ENCODE measurements at places on chromosomes 12 and 14.

- no peak for DNase-seq
Observed at GRCh38 chr12:3437986-3438385, 53.0 kb upstream of the PRMT8 start.

DNA sequence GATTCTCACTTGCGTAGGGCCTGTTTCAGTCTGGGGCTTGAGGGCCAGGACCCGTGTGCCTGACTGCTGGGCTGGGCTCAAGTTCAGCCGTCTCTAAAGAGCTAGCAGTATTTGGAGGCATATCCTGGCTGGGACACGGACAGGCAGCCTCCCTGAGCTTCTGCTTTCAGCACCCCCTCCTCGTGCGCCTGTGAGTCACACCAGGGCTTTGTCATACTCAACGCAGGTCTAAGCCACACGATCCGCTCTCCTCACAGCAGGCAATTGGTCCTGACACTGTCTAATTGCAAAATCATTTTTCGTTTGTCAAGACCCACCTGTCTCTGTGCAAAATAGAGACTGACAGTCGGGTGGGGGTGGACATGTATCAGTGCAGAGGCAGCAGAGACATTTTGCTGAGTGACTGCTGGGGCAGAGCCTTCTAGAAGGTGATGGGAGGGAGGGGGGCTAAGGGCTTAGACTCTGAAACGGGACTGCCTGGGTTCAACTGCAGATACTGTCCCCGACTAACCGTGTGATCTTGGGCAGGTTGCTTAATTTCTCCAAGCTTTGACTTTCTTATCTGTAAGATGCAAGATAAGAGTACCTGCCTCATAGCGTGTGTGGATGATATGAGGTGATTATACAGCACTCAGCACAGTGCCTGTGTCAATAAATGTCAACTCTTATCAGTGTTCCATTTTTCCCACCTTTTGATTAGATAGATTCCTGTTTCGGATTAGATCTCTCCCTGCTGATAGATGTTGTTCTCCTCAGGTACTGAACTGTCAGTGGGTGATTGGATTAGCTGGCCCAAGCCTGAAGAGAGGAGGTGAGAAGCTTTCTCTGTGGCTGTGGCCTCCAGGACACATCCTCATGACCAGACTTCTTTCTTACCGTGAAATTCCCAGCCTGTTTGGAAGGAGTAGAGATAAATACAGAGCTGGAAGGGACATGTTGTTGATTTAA lies 53.1 kb downstream of the KCNA1 start:
- DNase-seq: no peak

DNA sequence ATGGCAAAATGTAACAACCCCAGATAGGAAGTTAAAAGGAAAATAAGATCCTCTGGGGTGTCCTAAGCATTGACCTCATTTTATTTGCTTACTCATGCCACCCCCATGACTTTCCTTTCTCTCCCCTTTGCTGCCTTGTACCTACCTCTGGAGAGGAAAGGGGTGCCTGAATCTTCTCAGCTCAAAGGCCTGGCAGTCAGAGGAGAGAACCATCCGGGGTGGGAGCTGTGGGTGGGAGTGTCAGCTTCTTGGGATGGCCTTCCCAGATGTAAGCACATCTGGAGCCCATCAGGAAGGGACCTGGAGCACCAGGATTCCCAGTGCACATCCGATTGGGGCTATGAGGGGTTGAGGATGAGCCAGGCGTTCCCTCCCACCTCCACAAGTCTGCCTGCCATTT lies 5.2 kb upstream of the ITGA5 start:
- no peak for DNase-seq

GRCh38 chr12:6955108-6956020 lies 4.2 kb downstream of the PTPN6 start:
- DNase-seq: no peak

- no peak for DNase-seq
Observed at GRCh38 chr14:98177551-98177950, 1094.4 kb downstream of the BCL11B start.

- DNase-seq: peak; percentile 42
Observed at GRCh38 chr12:112419297-112420133, 768 bp downstream of the PTPN11 start.

DNA sequence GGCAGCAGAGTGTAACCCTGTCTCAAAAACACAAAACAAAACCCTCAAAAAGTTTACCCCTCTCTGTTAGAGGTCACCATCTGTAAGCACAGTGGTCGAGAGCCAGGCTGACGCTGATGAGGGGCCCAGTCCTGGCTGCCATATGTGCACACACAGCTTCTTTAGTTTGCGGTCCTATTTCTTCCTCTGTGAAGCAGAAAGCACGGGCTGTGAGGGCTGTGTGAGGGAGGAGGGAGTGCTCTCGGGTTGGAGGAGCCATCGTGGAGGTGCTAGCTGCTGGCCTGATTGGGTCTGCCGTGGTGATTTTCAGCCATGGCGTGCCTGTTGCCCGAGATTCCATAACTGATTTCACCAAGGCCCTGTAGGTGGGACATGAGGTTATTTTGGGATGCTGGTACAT lies 3.5 kb downstream of the ULK1 start:
- no peak for DNase-seq

- no peak for DNase-seq
Observed at GRCh38 chr12:27953817-27954216, 18.7 kb downstream of the PTHLH start.

GRCh38 chr14:87080146-87080545 lies 912.8 kb downstream of the GALC start:
- no peak for DNase-seq

DNA sequence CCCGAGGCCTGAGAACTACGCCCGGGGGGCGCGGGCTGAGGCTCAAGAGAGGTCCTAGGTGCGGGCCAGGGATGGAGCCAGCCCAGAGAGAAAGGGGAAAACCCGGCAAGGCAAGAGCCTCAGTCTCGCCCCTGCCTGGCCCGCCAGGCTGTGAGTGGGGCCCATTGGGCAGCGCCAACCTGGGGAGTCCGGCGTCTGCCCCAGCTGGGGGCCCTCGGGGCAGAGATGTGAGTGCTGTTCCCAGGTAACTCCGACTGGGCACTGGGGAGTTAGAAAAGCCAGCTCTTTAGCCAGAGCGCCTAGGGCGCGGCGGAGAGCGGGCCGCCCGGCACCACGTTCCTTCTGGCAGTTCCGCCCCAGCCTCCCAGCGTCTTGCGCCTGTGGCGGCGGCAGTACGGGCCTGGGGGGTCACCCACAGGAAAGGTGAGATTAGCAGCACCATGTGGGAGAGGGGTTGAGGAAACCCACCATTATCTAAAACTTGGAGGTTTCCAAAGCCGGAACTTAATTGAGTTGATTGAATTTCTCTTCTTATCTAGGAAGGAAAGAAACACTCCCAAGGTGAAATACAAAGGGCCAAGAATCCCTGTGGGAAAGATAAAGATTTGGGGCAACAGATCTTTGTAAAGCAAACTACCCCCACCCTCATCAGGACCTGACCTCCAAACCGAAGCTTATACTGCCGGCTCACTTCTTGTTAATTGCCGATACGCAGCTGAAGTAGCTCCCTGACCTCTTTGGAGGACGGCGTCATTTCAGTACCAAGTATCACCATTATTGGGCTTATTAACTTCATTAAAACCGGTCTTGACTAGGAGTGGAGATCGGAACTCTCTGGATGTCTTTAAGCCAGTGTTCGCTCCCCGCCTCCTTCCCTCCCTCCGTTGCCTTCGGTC lies 11.6 kb downstream of the OTX2 start:
- DNase-seq: no peak

DNA sequence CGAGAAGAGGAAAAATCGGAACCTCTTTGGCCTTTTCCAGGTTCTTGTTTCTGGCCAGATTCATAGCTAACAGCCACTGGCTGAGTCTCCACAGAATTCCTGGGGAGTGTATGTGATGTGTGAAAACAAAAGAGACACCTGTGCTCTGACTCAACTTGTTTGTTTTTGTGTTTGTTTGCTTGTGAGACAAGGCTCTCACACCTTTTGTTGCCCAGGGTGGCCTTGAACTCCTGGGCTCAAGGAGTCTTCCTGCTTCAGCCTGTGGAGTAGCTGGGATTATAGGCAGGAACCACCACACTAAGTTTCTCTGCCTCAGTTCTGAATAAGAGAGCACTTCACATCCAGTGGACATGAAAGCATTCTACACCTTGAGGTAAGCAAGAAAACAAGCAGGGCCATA lies 22.7 kb downstream of the MFAP5 start:
- no peak for DNase-seq

DNA sequence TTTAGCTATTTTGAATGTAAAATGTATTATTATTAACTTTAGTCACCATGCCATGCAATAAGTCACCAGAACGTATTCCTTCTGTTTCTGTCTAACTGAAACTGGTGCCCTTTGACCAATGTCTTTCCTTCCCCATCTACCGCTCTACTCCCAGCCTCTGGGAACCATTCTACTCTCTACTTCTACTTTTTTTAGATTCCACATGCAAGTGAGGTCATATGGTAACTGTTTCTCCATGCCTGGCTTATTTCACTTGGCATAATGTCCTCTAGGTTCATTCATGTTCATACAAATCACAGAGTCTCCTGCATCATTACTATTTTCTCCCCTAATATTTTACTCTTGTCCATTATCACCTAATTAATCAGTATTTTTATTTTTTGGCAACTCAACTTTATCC lies 160.1 kb downstream of the TMX1 start:
- no peak for DNase-seq

DNA sequence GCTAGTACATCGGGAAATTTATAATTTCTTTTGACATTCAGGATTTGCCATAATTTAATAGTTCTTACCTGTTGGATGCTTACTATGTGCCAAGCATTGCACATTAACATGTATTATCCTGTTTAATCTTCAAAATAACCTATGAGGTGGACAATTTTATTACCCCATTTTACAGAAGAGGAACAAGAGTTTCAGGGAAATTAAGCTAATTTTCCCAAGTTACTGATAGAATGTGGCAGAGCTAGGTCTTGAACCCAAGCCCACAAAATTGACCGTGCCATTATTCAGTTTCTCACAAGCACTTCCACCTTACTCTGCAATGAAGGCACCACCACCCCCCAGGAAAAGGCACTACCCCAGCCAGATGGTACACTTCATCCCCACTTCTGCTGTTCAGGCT lies 161.1 kb upstream of the PLEKHG7 start:
- DNase-seq: no peak

DNA sequence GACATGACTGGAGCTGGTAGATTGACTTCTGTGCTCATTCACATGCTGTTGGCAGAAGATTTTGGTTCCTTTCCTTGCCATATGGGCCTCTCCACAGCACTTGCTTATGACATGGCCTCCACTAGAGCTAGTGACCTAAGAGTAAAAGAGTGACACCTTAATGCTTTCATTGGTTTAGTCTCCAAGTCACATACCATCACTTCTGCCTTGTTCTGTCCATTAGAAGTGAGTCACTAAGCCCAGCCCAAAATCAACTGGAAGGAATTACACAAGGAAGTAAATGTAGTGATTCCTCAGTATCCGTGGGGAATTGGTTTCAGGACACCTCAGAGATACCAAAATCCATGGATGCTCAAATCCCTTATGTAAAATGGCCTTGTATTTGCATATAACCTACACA lies 81.3 kb downstream of the PPHLN1 start:
- DNase-seq: no peak

- DNase-seq: no peak
Observed at GRCh38 chr14:71049435-71050133, 142.3 kb downstream of the PCNX1 start.

GRCh38 chr14:57897144-57897748 lies 31.4 kb upstream of the SLC35F4 start:
- DNase-seq: peak; percentile 34

DNA sequence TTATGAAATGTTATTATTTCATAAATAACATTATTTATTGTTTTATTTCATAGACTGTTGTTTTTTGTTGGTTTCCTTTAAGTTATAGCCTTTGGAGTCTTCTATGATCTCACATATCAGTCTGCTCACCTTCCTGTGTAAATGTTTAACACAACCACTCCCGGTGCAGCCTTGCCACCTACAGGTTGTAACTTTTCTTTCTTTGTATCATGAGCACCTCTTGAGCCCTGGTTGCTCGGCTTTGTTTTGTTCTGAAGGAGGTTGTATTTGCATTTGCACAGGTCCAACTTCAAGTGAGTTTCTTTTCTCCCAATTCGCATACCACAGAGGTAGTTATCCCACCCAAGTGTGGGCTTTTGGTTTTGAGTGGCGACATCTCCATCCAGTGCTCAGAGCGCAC lies 121.4 kb downstream of the SLC15A4 start:
- DNase-seq: no peak

- peak; percentile 6 for DNase-seq
Observed at GRCh38 chr14:60092526-60092920, 800 bp downstream of the PCNX4 start.

GRCh38 chr12:12505544-12506495 lies 56.8 kb downstream of the DUSP16 start:
- DNase-seq: no peak

DNA sequence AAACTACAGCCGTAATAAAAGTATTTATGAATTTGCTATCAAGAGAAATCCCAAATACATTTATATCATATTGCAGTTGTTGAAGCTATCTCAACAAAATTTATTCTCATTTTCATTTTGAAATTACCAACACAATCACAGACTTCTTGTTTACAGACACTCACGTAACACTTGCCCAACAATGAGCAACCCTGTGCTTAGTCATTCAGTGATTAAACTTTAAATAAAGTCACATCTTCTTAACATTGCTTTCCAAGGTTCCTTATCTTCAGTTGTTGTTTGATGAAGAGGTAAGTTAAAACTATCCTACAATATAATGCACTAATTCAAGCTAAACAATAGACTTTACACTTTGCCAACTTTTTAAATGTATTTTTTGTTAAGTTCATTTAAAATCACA lies 601.8 kb downstream of the SLC16A7 start:
- no peak for DNase-seq

- no peak for DNase-seq
Observed at GRCh38 chr12:75270157-75270556, 60.0 kb downstream of the CAPS2 start.

DNA sequence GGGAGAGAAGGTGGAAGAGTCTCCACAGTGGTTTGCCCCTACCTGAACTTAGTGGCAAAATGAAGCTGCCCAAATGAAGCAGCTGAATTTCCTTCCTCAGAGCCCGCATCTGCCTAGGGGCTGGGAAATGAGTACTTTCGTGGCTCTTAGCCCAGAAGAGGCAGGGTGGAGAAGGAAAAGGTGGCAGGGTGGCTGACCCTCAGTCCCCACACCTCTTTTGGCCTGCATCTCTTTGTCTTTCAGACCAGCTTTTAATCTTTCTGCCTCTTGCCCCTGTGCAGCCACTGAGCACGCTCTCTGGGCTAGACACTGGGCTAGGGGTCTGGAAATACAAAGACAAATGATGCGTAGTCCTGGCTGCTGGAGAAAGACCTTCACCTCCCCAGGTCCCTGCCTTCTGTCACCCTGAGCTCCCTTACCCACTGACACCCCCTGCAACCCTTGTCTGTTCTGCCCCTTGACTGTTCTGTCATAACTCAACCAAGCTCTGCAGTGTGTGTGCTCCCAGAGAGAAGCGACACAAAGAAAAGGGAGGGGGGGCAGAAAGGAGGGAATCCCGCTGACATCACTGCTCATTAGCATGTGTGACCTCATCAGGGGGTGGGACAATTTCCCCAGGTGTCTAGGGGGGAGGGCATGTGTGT lies 371 bp upstream of the REM2 start:
- peak; percentile 77 for DNase-seq
